ENCODE measurements at places on chromosomes 11 and 22.

DNA sequence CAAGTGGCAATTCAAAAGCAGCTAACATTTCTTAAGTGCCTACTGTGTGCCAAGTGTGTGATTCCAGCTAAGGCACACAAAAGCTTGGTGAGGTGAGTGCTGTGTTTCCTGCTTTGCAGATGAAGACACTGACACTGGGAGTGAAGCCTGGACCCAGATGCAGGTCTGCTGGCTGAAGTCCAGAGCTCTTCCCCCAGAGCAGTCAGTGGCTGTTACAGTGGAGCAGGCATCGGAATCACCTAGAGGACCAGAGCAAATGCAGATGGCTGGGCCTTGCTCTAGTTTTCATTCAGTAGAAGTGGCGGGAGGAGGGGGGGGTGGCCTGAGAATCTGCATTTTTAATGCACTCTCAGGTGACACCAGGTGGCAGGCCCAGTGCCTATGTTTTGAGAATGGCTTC lies 342.3 kb downstream of the CADM1 start:
- DNase-seq = no peak

DNA sequence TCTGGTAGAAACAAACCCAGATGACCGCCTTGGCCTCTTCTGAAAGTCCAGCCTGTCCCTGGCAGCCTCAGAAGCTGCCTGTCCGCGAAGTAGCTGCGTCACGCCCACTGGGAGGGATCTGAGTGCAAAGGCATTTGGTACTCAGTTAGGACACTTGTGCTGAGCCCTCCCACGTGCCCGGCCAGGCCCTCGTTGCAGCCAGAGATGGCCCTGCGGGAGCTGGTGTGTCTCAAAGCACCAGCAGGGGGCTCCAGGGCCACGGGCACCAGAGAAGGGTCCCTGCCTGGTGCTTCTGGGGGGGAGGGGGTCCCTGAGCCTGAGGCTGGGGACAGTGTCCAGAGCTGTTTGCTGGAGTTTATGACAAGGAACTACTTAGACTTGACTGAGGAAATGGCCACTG lies 5.8 kb downstream of the SELENOO start:
- peak; percentile 70 for DNase-seq

GRCh38 chr22:40493441-40493840 lies 123.0 kb downstream of the SGSM3 start:
- no peak for DNase-seq

- peak; percentile 69 for DNase-seq
Observed at GRCh38 chr22:24155627-24156140, 25.6 kb upstream of the SUSD2 start.

GRCh38 chr11:2844116-2844842 lies 41.3 kb downstream of the CDKN1C start:
- DNase-seq = no peak

DNA sequence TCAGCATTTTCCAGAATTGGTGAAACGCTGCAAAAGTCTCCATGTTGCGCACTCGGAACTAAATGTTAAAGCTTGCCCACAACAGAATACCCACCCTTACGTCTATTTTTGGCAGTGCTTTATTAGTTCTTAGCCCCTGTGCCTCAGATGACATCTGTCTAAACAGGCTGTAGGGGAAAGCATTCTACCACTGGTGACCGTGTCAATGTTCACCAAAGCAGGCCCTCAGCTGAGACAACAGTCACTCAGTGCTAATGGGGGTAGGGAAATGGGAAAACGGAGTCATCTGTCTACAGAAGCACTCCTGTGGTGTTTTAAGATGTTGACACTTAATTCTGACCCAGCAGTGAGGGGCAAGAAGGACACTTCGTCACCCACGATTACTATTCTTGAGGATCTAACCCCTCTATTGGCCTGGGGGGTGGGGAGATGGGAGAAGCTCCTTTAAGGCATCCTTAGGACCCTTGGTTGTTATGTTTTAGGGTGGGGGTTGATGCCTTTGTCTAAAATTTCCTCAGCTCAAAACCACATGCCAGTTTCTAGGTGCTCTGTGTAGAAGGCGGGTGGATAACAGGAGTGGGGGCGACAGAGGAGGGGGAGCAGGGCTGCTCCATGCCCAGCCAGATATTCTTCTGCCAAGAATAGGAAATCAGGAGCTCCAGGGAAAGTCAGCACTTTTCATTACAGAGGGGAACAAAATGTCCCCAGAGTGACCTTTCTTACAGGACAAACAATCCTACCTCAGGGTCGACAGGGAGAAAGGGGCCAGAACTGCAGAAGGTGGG lies 15.6 kb upstream of the MFRP start:
- DNase-seq = no peak

Data from D341Med (cell line).